ENCODE measurements at places on chromosomes 16 and 17.
A peak's percentile ranks its signal among the peaks of the same experiment; 100 is the strongest.

GRCh38 chr16:52022177-52022576, 524.8 kb downstream of the TOX3 start:
- DNase-seq = no peak

- DNase-seq = no peak
Observed at GRCh38 chr16:17538927-17539326, 68.2 kb upstream of the XYLT1 start.

DNA sequence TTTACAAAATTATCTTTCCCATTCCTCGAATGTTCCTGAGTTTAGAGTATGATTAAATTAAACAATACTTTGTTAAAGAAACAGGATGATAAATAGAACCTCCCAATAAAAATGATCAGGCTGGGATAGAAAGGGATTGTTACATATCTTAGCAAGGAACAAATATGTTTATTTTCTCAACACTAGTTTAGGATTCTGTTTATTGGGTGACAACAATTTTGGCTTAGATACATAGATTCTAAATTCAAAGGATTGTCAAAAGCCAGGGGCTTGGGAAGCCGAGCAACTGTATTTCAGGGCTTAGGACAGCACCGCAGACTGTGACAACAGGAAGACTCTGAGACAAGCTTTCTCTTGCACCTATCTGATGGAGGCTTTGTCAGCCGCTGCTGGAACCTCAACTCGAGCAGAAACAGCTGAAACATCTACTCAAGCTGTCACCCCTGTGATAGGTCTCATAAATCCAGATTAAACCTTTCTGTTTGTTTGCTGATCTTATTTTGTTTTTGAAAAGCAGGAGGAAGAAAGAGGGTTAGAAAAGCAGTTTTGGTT, 562.8 kb upstream of the ZFHX3 start:
- DNase-seq = no peak

DNA sequence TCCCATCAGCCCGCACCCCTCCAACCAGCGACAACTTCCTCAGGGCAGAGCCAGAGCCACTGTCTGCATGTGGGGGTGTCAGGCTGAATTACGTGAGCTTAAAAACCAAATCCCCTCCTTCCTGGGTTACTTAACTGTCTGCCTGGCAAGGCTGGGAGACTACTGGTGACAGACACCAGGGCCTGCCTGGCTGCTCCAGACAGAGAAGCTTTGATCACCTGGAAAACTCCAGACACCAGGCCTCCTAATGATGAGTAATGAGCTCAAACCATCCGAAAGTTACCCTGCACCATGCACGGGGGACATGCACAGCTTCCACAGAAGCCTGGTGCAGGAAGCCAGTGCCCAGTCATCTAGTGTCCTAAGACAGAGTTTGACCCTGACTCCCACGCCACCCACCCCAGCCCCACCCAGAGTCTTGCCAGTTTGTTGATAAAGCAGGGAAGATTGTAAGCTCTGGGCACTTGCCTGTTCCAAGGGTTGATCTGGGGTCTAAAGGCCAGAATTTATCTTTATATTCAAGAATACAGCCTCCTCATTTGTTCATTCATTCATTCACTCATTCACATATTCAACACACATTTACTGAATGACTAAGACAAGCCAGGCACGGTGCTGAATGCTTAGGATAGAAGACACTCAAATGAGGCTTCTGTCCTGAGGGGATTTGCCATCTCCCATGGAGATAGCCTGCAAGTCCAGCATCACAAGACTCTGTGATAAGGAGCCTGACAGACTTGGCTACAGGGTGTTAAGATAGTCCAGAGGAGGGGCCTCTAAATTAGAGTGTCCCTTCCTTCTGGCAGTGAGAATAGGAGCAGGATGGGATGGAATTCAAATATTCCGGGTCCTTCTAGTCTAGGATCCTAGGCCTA, 7.2 kb upstream of the CCDC182 start:
- no peak for DNase-seq

GRCh38 chr17:42117397-42118125, 3.6 kb downstream of the KAT2A start:
- no peak for DNase-seq

- DNase-seq = no peak
Observed at GRCh38 chr17:42608305-42609181, 631 bp downstream of the RETREG3 start.

DNA sequence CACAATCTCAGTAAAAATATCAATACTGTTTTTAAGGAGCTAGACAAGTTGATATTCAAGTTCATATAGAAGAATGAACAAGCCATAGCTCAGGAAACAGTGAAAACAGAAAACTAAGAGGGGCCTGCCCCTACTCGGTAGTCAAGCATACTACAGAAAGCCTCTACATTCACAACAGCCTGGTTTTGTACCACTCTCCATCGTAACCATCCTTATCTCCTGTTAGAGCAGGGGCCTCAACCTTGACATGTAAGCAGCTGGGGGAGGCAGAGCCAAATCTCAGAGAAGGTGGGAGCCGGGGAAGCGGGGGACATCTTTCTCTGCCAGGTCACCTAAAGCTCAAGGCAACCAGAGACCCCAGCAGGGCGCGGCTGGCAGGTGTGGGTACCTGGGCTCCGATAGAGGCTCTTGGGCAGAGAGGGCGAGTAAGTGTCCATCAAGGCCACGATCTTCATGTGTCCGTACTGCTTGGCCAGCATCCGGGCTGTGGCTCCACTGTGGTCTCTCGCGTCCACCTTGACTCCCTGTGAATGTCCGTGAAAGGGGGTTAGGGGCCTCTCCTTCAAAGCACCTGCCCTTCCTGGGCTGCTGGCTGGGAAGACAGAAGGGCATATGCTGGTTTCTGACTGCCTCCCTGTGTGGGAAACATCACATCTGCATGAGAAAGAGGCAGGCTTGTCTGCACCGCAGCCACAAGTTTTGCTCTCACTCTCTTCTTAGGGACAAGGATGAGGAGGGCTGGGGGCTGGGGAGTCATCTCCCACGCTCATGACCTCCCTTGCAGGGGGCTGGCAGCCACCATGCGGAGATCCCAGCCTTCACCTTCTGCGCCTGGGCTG, 20.2 kb downstream of the ANKS3 start:
- DNase-seq = no peak

GRCh38 chr16:48999508-48999907, 282.1 kb downstream of the CBLN1 start:
- DNase-seq = peak; percentile 31

- no peak for DNase-seq
Observed at GRCh38 chr16:87851141-87851587, 18.1 kb downstream of the SLC7A5 start.

- no peak for DNase-seq
Observed at GRCh38 chr16:15510992-15511391, 76.6 kb downstream of the BMERB1 start.

DNA sequence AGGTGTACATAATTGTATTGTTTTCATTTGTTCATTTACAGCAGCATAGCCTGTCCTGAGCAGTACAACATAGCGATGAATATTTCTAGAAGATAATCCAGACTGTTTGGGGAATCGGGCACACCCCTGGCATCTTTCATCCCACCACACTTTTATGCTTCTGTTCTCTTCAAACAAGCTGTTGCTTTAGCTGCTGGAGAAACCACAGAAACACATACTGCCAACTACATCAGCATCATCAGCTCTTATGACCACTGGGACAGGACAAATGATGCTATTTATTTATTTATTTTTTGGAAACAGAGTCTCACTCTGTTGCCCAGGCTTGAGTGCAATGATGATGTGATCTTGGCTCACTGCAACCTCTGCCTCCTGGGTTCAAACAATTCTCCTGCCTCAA, 22.6 kb upstream of the HAPSTR1 start:
- no peak for DNase-seq

DNA sequence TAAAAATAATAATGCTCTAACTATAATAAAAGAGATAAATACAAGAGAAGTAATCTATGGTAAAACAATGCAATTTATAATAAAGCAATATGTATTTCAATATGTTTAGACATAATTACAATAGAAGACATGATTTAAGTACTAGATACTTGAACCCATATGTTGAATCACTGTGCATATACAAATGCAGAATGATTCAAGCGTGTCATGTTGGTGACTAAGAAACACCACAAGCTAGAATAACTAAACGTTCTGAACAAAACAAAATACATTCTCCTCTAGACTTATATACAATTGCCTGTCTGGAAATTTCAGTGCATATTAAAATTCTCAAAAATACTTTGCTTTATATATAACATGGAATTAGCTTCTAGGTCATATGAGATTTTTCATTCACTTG, 11.2 kb downstream of the TADA2A start:
- no peak for DNase-seq

GRCh38 chr16:54015147-54015546, 271.4 kb downstream of the IRX3 start:
- DNase-seq = no peak

DNA sequence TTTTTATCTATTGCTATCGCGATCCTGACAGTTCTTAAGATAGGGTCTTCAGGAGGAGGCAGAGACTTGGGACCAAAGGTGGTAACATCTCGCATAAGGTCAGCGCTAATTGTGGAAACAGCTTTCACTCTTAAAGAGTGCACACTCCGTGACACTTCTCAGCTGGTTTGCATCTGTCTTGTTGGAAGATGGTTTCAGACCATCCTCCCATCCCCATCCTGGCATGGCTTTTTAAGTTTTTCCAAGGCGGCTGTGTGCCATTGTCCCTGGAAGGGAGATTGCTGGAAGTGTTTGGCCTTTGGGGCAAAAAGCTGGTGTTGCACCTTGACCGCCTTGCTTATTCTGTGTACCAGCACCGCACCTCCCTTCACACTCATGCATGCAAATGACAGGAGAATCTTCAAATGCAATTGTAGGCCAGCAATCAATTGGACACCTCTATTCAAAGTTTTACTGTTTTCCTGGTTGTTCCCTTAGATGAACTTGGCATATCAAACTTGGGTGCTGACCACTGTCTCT, 1.5 kb downstream of the SOCS7 start:
- DNase-seq = no peak

- DNase-seq = no peak
Observed at GRCh38 chr17:39222151-39222550, 3.6 kb downstream of the STAC2 start.

DNA sequence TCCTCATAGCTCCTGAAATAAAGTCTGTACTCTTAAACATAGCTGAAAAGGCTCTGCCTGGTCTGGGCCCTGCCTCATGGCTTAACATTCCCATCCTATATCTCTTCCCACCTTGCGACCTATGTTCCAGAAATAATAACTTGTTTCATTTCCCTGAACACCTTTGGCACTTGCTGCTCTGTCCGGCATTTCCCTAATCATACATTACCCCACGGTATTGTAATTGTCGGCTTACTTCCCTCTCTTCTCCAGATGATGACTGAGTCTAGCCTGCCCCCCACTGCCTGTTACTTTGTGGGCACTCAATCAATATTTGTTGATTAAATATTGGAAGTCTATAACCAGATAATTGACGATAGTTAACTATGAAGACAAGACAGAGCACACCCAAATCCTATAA, 23.3 kb upstream of the SUPT4H1 start:
- DNase-seq = no peak

- DNase-seq = no peak
Observed at GRCh38 chr17:42116705-42117396, 4.3 kb downstream of the KAT2A start.

- no peak for DNase-seq
Observed at GRCh38 chr17:61488878-61489718, 36.9 kb downstream of the TBX4 start.

DNA sequence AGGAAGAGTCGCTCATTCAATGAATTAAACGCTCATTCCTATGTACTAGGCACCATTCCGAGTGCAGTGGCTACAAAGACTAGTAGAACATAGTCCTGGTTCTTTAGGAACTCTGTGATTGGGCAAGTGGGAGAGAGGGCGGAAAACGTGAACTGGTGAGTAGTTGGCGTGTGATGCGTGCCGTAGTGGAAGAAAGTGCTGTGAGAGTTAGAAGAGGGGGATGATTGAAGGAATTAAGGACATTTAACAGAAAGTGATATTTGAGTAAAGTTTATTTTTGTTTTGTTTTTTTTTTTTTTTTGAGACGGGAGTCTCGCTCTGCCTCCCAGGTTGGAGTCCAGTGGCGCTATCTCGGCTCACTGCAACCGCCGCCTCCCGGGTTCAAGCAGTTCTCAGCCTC, 7.9 kb upstream of the SLFN14 start:
- no peak for DNase-seq

DNA sequence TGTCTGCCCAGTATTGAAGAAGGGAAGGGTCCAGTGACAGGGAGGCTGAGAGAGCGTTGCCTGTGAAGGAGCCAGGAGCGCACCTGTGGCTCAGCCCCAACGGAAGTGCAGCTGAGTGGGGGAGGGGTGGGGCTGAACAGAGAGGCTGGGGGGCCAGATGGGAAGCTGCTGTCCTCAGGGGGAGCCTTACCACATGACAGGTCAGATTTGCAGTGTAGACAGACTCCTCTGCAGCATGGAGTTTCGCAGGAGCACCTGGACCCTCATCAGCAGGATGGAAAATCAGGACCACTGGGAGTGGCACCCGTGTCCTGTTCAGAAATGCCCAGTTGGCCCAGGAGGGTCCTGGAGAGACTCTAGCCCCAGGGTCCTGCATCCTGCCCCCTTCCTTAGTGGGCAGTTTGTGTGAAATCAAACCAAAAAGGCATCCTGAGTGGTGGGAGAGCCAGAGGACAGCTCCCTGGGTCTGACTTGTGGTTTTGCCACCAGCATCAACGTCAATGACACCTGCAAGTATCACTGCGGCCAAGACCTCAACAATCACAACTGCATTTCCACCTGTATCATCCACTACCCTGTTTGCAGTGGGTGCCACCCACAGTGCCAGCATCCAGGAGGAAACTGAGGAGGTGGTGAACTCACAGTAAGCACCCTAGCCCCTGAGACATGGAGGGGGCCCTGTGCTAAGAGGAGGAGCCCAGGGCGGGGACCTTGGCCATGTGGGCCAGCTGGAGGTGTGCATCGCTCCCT, 7.8 kb downstream of the CD300A start:
- no peak for DNase-seq

- no peak for DNase-seq
Observed at GRCh38 chr17:14311981-14312380, 11.1 kb downstream of the HS3ST3B1 start.

DNA sequence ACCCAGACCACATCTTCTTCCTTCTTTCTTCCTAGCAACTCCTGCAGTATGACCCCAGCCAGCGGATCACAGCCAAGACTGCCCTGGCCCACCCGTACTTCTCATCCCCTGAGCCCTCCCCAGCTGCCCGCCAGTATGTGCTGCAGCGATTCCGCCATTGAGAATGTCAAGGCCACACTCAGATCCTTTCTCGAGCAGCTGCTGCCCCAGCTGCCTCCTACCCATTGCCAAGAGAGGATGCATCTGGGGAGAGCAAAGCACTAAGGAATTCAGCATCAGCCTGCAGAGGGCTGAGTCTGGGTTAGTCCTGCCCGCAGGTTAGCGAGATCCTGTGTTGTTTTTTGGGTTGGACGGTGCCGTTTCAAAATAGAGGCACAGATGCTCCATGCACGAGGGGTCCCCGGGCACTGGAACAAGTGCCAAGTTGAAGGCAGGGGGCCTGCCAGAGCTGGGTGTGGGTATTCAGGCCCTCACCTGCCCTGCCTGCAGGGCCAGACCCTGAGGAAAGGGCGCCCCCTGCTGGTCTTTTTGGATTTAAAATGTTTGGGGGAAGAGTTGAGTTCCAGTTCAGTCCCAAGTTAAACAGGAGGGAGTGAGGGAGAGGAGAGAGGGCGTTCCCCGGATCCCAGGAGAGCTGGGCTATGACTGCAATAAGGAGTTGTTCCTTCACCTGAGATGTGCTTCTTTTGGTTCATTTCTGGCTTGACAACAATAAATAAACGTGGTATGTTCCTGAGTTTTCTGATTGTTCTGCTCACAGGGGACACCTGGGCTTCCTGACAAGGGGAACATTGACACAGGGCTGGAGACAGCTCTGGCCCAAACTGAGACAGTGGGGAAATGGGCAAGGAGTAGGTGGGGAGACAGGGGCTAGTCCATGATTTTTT, 4.9 kb downstream of the CDK3 start:
- no peak for DNase-seq

Data from coronary artery (tissue), 2 donors.